ENCODE measurements at places on chromosomes 16 and 17.
A peak's percentile ranks its signal among the peaks of the same experiment; 100 is the strongest.

DNA sequence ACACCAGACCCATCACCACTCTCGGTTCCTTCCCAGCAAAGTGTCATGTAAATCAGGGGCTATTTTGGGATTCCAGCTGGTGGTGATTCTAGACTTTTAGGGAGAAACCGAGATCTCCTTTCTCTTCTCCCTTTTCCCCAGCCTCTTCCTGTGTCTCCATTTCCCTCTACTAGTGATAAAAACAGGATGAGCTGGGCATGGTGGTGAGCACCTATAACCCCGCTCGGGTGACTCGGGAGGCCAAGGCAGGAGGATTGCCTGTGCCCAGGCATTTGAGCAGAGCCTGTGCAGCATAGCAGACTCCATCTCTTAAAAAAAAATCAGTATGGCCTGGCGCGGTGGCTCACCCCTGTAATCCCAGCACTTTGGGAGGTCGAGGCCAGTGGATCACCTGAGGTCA is 6.1 kb downstream of the TBX21 start:
- DNase-seq = no peak

DNA sequence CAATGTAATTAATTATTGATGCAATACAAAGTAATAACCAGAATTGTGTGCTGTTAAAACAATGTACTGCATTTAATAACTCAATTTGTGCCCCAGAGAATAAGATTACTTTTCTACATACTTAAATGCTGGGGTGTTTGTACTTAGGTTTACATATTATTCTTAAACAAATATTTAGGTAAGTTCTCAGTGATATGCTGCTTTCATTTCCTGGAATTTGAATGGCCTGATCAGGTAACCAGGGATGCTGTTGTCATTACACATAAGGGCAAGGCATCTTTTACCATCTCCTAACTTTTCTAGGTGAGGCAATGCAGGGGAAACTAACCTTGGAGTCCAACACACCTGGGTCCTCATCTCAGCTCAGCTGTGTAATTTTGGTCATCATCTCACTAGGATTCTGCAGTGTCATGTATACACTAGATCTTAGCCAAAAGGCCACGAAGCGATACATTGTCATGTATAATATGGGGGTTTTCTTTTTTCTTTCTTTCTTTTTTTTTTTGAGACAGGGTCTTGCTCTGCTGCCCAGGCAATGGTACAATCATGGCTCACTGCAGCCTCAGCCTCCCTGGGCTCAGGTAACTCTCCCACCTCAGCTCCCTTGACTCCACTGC is 45.2 kb downstream of the MYO1D start:
- DNase-seq = no peak

- DNase-seq = peak; percentile 40
Observed at GRCh38 chr17:35433075-35433894, 985 bp upstream of the SLFN12 start.

GRCh38 chr16:64131423-64131822 is 990.4 kb downstream of the CDH11 start:
- no peak for DNase-seq

- no peak for DNase-seq
Observed at GRCh38 chr17:51500454-51500853, 240.1 kb downstream of the UTP18 start.

DNA sequence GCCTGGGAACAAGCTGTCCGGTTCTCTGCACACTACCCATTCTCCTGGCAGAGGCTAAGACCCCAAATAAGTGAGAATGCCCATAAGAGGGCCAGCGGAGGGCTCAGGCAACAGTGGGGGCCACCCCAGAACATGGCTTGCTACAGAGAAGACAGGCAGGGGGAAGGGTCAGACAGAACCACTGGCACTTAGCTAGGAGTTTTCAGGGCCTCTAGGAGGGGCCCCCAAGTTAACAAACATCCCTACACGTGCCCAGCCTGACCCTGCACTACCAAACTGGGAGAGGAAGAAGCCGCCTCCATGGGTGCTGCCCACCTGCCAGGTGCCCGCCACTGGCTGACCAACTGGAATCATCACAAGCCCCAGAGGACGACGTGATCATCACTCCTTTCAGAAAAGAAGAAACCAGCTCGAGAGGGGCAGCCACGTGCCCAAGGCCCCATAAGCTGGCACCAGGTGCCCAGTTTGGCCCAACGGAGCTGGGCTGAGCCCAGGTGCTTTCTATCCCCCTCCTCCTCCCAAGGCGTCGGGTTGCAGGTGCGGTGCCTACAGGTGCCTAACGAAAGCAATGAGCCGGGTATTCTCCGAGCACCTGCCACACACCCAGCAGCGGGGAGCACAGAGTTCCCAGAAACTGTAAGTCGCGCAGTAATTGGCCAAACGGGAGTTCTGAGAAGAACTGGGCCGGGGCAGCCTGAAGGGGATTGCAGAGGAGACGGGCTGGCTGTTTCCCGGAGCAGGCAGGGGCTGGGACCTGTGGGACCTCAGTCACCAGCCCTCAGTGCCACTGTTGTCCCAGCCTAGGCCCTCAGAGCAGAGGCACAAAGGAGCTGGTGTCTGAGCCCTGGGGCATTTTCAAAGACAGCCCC is 13.2 kb downstream of the RPH3AL start:
- DNase-seq = no peak
